ENCODE measurements at places on chromosomes 13 and 19.

GRCh38 chr13:99686157-99686572, 184.9 kb downstream of the TM9SF2 start:
- peak; percentile 91 for DNase-seq

- DNase-seq: peak; percentile 45
Observed at GRCh38 chr13:73440296-73440895, 381.6 kb downstream of the KLF5 start.

GRCh38 chr13:33997574-33997973, 179.6 kb downstream of the RFC3 start:
- DNase-seq: no peak

DNA sequence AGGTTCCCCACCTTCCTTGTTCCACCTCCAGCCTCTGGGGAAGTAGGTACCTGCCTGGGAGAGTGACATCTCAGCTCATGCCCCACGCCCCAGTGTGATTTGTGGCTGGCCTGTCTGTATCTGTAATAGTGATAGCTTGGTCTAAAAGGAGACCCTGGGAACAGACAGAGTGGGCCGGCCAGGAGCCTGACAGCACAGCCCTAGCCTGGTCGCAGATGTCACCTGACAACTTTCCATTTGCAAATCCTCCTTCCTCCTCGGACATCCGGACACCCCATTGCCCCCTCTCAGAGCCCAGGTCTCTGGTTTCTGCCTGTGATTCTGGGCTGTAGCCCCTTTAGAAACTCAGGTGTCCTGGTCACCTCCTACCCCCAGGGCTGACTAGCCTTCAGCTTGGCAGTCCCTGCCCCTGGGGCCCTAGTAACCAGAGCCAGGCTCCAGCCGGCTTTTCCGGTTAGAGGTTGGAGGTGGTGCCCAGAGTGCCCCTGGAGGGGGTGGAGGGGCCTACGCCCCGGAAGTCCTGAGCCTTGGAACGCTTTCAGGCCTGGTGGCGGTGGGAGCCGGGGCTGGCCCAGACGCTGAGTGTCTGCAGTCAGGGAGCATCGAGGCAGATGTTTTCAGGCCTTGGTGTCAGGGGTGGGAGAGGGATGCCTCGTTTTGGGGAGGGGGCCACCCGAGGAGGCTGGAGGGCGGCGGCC, 6.5 kb downstream of the LRRC8E start:
- no peak for DNase-seq

- no peak for DNase-seq
Observed at GRCh38 chr13:76014406-76015318, 378.5 kb downstream of the LMO7 start.

DNA sequence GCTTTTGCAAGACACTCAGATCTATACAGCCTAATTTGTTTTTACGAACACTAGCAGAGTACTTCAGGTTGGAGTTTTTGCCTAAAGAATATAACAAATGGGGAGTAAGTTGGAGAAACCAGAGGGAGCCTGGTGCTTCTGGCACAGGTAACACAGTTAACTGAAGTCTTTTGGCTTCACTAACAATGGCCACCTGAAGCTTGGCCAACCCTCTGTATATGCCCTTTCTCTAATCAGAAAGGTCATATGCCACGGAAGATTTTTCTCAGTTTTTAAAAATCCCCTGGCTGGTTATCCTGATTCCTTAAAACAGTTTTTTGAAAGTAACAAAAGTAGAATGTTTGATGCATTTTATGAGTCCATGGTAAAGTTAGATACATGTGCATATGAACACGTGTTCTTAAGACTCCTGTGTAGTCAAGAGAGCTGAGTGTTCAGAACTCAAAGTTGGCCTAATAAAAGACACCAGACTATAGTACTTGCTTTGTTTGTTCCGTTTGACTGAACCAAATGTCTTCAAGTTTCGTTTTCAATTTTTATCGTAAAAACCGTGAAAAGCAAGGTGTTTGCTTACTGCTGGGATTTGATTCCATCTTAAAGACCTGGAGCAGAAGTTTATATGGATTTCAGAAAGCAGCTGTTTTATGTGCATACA, 137.5 kb downstream of the KCNRG start:
- no peak for DNase-seq

GRCh38 chr13:68834375-68834774, 1273.3 kb upstream of the ATXN8OS start:
- DNase-seq: no peak

- no peak for DNase-seq
Observed at GRCh38 chr13:42370229-42370628, 98.3 kb downstream of the AKAP11 start.

DNA sequence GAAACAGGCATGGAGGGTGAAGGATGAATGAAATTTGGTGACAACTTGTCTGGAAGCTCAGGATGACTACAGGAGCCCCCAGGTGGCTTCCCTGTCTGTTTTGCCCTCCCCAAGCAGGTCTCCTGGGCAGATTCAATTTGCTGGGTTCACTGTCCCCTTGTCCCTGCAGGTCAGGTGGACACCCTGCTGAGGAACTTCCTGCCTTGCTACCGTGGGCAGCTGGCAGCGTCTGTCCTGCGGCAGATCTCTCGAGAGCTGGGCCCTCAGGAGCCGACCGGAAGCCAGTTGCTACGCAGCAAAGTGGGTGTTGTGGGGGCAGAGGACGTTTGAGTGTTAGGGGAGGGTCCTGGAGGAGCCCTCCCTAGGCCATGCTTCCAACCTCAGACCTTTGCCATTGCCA, 19.1 kb downstream of the PGLS start:
- no peak for DNase-seq
